ENCODE measurements at places on chromosomes 2 and 18.

DNA sequence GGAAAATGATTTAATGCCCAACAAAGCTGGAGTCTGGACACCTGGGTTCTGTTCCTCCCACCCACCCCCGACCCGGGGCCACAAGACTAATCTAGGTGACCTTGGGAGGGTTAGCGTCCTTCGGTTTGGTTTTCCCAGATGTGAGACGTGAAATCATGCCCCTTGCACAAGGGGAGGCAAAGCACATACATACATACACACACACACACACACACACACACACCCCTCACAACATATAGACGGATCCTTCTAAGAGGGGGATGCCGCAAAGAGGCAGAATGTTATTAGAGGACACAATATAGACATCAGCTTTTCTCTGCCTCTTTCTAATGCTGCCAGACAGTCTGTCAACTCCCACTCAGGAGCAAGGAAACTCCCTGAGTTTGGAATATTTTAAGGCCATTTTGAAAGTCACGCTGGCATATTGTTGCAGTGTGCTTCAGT, 616 bp upstream of the RBMS1 start:
- DNase-seq, result no peak

- DNase-seq, result no peak
Observed at GRCh38 chr2:6750411-6751158, 115.1 kb downstream of the CMPK2 start.

- DNase-seq, result no peak
Observed at GRCh38 chr2:236047886-236048540, 120.2 kb downstream of the GBX2 start.

- no peak for DNase-seq
Observed at GRCh38 chr2:59726228-59727120, 827.0 kb downstream of the BCL11A start.

GRCh38 chr2:6958616-6959235, 41.5 kb downstream of the RNF144A start:
- DNase-seq, result no peak

GRCh38 chr18:31619291-31619690, 27.6 kb downstream of the TTR start:
- no peak for DNase-seq

GRCh38 chr2:180314086-180314485, 307.0 kb upstream of the CWC22 start:
- no peak for DNase-seq

GRCh38 chr2:54889053-54889452, 161.2 kb downstream of the RTN4 start:
- DNase-seq, result no peak

GRCh38 chr2:46387886-46388515, 90.8 kb downstream of the EPAS1 start:
- no peak for DNase-seq

DNA sequence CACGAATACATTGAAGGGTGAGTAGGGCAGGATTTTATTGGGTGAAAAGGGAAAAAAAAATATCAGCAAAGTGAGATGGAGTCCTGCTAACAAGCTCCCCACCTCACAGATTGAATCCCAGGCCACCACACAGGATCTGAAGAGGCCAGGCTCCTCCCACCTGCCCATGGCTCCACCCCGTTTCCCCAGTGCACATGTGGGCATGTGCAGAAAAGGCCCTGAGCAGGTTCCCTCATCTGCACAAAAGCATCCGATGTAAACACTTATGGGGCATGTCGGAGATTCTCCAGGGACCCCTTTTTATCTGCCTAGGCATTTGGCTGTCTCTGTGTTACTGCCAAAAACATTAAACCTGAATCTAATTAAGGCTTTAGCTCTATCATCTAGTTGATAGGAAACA, 35.2 kb downstream of the SKA1 start:
- DNase-seq, result no peak

DNA sequence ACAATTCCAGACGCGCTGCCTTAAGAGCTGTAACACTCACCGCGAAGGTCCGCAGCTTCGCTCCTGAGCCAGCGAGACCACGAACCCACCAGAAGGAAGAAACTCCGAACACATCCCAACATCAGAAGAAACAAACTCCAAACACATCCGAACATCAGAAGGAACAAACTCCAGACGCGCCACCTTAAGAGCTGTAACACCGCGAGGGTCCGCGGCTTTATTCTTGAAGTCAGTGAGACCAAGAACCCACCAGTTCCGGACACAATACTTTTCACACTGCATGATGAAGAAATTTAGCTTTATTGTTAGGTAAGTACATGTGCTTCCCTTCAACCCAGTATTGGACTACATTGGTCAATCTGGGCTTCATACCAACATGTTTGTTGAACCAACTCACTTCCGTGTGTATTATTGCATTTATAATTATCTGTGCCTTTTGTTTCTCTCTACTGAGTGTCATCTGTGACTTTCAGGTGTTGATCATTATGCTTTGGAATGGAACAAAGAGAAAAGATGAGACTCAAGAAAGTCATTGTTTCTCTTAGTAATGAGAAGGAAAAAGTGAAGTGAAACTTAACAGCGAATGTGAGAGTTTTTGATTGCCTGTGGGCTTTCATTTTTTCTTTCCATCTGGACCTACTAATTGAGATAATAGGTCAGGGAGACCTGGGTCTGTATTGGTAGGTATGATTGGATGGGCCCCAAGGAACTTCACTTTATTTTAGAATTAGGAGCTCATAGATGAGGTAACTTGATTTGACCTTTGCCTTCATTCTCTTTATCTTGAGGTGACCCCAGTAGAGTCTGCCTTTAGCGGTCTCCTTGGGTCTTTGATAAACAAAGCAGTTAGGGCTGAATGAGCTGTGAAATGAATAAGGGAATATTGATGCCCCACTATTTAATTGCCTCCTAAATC, 76.1 kb upstream of the CAVIN2 start:
- DNase-seq, result no peak

GRCh38 chr2:174376967-174377366, 18.6 kb upstream of the SCRN3 start:
- no peak for DNase-seq

DNA sequence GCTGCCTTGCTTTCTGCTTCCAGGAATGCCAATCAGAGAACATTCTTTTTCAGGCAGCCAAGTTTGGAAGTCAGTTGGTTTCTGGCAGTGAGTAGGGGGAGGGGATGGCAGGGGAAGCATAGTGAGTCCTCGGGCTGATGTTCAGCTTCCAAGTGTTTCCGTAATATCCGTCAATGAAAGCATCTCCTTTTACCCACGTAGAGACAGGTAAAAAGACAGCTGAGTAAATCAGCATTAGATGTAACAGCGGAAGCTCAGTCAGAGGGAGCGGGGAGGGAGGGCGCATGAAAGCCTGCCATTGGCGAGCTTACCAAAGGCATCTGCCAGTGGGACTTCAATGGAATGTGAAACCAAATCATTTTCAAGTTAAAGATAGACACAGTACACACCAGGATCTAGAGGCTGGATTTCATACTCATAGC, 117.1 kb upstream of the DTNA start:
- DNase-seq, result no peak

- no peak for DNase-seq
Observed at GRCh38 chr2:188527141-188527540, 235.5 kb downstream of the GULP1 start.

- no peak for DNase-seq
Observed at GRCh38 chr2:217791551-217791950, 211.2 kb downstream of the TNS1 start.

- DNase-seq, result no peak
Observed at GRCh38 chr2:95231723-95232122, 24.4 kb downstream of the ZNF892 start.

GRCh38 chr2:203327582-203327900, 653 bp upstream of the ABI2 start:
- DNase-seq, result no peak

GRCh38 chr2:128549646-128550260, 231.1 kb upstream of the HS6ST1 start:
- DNase-seq, result no peak

- no peak for DNase-seq
Observed at GRCh38 chr2:169806586-169806985, 7.9 kb downstream of the SSB start.

- no peak for DNase-seq
Observed at GRCh38 chr2:205976120-205976814, 109.7 kb downstream of the INO80D start.

Data from CD8-positive, alpha-beta memory T cell (primary cell).